ENCODE measurements at places on chromosomes 7 and 10.
A peak's percentile ranks its signal among the peaks of the same experiment; 100 is the strongest.

DNA sequence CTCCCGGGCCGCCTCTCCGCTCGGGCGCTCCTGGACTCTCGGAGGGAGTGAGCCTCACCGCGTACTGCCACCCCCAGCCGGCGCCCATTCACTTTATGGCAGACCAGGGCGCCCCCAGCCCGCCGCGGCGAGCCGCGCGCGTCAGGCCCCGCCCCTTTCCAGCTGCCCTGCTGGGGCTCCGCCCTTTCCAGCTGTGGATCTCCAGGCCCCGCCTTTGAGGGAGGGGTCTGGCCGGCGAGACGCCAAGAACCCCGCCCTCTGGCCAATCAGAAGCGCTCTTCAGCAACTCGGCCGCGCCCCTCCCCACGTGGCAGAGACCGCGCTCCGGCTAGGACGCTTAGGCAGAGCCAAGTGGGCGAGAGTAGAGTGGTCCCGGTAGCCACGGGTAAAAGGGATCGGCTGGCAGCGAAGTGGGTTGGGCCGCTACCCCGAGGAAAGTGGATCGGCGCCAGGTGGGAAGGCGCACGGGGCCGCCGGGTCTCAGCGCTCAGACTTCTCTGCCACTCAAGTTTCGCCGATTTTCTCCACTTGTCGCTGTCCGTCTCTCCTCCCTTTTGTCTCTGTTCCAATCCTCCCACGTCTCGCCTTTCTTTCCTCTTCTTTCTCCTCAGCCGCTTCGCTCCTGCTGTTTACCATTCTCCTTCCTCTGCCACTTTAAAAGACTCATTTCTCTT is at the start of gene PITX3:
TSS of gene PITX3 (minus strand) at position 69 of the 674 bp plus-strand sequence. CDS start 9,432 bp downstream, outside the sequence.
- DNase-seq: peak; percentile 99

- no peak for DNase-seq
These were observed 730.9 kb downstream of the GRID1 start for GRCh38 chr10:85635650-85636049.

GRCh38 chr10:44963772-44964633 is 4.4 kb downstream of the RASSF4 start:
- DNase-seq: peak; percentile 83

- no peak for DNase-seq
These were observed 304.4 kb upstream of the C7orf33 start for GRCh38 chr7:148286150-148286549.

DNA sequence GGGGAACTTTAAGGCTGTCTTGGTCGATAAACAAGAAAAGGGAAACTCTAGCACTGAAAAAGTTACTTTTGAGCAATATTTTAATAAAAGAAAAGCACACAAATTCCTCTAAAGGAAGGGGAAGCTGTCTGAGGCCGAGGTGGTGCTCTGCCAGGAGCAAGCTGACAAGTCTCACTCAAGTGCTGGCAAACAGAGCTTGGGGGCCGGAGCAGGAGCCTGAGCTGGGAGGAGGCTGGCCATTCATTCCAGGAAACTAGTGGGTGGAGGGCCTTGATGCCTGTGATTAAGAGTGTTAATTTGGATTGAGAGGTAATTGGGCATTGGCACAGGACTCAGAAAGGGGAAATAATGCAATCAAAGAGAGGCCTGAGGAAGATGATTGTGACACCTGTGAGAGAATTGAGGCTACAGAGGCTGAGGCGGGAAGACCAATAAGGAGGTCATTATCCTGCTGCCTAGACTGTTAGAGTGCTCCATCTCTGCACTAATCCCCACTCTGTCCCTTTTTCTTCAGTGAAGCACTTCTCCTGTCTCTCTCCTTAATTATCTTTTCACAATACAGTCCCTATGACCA is 154.9 kb upstream of the COL1A2 start:
- DNase-seq: peak; percentile 63

DNA sequence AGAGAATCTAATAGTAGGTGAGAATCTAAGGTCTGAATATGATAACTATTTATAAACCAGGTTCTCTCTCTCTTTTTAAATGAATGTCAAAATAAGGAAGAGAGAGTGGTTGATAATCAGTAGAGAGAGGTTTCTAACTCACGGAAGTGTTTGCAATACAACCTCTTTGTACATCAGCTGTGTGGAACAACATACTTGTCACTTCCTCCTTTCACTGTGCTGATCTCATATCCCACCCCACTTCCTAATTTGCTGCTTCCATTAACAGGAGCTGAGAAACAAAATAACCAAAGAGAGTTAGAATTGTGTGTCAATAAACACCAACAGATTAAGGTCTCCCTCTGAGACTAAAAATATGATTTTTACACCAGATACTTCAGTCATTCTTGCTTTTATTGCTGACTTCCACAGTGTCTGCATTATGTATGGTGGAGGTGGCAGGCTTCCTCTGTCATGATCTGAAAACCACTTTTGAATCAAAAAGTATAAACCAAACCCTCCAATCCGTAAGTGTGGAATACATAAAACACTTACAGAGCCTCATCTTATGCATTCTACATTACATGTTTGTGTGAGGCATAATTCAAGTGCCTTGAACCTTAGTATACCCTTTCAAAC is 25.0 kb downstream of the CACUL1 start:
- no peak for DNase-seq

GRCh38 chr7:122790591-122790990 is 87.9 kb upstream of the RNF148 start:
- no peak for DNase-seq

DNA sequence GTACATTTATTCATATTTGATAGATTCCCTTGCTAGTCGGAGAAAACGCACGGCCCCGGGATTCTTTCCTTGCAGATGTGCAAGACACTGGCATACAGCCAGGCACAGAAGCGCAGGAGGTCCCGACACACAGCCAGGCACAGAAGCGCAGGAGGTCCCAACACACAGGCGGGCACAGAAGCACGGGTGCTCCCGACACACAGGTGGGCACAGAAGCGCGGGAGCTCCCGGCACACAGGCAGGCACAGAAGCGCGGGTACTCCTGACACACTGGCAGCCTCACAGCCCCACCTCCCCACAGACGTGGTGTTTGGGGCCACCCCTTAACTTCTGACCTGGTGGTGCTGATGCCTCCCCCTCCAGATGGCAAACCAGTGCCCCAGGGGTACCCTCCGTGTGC is 237.3 kb downstream of the ZMYND11 start:
- no peak for DNase-seq

GRCh38 chr7:157650131-157650631 is 313.4 kb downstream of the DNAJB6 start:
- no peak for DNase-seq

GRCh38 chr7:95794917-95795515 is 22.7 kb downstream of the DYNC1I1 start:
- DNase-seq: no peak

DNA sequence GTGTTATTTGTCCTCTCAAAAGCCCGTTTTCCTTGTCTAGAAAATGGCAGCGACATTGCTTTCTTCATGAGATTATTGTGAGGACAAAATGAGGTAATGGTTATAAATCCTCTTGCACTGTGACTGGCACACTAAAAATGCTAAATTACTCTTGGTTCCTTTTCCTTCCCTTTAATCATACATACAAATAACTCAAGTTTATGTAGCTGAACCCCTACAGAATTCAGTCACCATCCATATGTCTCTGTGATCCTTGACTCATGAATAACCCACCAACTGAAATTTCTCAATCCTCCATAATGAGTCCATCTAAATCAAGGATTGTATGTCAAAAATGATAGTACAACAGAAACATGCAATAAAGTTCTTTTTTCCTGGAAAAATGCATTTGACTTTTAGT is 71.3 kb upstream of the VWC2 start:
- no peak for DNase-seq

- DNase-seq: no peak
These were observed 97.7 kb downstream of the CUBN start for GRCh38 chr10:17031637-17032635.

GRCh38 chr7:6260291-6261187 is 11.9 kb downstream of the CYTH3 start:
- DNase-seq: no peak

- no peak for DNase-seq
These were observed 87.3 kb upstream of the STEAP1B start for GRCh38 chr7:22587322-22587721.

- DNase-seq: no peak
These were observed 169.3 kb upstream of the MALRD1 start for GRCh38 chr10:18879284-18879683.

DNA sequence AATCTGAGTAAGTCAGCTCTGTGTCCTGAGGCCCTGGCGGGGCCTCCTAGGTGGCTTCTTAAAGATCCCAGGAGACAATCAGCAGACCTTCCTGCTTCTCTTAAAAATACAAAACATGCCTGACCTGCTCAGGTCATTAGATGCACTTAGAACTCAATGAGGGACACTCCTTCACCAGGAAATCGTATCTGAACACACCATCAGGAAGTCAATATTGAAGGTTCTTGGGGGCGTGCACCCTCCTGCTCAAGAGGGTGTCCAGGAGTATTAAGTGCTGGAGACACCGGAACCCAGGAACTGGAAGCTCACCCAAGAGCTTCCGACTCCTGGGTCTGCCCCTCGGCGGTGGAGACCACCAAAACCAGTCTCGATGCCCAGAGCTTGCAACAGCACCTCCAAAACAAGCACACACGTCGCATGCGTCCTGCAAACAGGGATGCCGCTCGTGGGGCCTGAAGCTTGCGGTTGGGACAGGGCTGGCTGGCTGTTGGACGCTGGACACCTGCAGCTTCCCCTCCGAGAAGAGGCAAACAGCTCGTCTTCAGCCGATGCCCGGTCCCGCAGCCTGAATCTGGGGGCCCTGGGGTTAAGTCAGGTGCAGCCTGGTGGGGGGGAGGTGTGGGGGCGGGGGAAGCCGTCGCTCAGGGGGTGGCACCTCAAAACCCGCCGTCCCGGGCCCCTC is 803 bp downstream of the RAPGEF5 start:
- DNase-seq: no peak

GRCh38 chr10:2834214-2834613 is 233.1 kb upstream of the PFKP start:
- no peak for DNase-seq

DNA sequence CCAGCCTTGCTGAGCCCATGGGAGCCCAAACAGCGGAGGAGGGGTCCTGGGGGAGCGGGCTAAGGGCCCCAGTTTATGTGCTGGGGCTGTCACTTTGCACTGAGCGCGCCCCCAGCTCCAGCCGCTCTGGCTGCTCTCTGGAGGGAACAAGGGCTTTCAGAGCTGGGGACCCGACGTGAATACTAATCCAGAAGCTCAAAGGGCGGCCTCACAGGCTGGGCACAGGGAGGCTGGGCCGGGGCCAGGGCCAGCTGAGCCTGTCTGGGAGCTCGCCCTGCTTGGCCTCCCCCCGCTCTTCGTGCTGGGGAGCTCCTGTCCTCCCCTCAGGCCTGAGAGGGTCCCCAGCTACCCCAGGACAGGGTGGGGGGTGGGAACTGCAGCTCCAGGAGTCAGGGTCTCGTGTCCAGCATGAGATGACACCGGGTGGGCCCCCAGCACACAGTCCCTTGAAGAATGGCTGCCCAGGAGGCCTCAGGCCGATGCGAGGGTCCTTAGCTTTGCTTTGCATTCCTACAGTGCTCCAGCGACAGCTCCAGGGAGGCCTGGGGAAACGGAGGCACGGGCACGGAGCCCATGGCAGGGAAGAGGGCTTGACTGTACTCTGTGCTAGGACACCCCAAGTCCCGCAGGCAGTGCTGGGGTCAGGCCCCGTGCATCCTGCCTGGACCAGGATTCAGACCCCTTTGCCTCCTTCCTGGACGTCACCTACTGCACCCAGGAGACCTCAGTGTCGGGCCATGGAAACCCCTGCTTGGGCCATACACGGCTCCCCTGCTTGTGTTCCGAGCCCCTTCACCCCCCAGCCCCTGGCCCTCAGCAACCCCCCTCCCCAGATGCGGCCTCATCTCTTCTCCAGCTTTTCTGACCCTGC is 5.8 kb upstream of the AMZ1 start:
- DNase-seq: no peak

GRCh38 chr10:117960345-117960935 is 86.3 kb downstream of the RAB11FIP2 start:
- no peak for DNase-seq

DNA sequence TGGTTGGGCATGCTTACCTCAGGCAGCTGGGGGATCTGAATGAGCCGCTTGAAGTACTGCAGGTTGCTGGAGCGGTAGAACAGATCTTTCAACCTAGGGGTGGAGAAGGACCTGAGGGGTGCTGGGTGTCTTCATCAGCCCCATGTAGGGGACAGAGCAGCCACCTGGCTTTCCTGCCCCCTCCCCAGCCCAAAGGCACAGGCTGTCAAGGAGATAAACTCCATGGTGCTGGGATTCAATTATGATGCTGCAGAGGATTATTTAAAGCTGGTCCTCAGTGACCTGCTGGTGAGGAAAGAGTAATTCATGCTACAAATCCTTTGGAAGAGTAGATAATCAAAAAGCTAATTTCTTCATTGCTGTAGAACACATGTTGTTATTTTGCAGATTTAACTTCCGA is 71.1 kb downstream of the SPDYE5 start:
- DNase-seq: no peak

GRCh38 chr7:24820730-24821044 is 63.4 kb upstream of the GSDME start:
- no peak for DNase-seq

DNA sequence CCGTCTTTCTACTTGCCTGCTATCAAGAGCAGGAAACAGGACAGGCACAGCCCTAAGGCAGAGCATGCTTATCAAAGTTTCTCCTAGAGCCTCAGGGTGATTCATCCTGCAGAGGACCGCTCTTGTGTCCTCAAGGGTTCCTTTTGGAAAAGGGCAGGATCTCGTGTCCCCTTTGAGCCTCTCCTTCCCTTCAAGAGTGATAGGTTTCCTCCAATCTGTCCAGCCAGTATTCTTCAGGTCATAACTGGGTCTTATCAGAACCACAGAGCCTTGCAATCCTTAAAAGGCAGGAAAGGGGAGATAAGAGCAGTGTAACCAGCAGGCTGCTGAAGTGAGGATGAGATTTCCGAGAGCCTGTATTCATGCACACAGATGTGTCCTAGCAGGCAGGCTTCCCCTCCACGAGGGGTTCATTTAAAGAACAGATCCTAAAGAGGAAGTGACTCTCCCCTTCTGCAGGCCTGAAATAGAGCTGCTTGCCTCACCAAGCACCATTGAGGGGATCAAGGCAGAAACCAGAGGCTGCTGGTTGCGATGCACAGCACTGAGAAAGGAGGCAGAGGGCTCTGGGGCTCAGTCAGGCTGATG is 90.5 kb upstream of the SVIL start:
- no peak for DNase-seq

GRCh38 chr7:228610-229009 is 36.2 kb downstream of the FAM20C start:
- DNase-seq: no peak

DNA sequence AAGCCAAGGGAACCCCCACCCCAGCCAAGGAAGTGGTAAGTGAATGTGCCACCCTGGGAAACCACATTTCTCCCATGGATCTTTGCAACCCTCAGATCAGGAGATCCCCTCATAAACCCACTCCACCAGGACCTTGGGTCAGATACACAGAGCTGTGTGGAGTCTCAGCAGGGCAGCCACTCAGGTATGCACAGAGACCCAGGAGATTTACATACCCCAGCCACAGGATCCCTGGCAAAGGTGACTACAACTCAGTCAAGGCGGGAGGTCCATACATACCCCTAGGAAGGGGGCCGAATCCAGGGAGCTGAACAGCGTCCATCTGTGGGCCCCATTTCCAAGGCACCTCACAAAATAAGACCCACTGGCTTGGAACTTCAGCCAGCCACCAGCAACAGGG is 293.4 kb downstream of the CTNNA3 start:
- no peak for DNase-seq

Data from left forelimb (tissue), 1 donor.